Smooth muscle cell of the brain vasculature (primary cell): ENCODE measurements at places on chromosomes 4 and X.

- DNase-seq = no peak
Observed at GRCh38 chrX:30241724-30242415, at the start of gene MAGEB4. TSS of gene MAGEB4 (plus strand) at chrX:30242000. CDS start at chrX:30242136, 136 bp downstream.

- DNase-seq = no peak
Observed at GRCh38 chr4:181761156-181761555, 482.0 kb upstream of the TENM3 start.

- peak; percentile 36 for DNase-seq
Observed at GRCh38 chrX:103398421-103398864, 22.1 kb downstream of the BEX3 start.

GRCh38 chrX:87846956-87847355 is 329.4 kb downstream of the KLHL4 start:
- DNase-seq = no peak

- no peak for DNase-seq
Observed at GRCh38 chrX:120000490-120001246, 57.1 kb upstream of the NKAP start.

DNA sequence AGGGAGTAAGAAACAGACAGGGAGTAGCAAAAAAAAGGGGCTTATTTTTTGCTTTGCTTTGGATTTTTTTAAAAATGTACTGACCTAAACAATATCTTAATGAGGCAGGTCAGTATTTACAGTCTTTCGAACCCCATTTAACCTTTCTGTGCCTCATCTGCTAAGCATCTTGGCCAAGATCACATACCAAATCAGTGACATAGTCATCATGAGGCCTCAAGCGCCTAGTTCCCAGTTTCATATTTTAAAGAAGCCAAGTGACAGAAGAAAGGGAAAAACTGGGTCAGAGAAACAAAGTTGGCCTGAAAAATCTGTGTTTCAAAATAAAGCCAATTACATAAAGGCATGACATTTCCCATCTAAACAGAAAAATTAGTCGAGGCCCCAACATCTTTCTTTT is 94.6 kb upstream of the WDR44 start:
- DNase-seq = no peak

- DNase-seq = no peak
Observed at GRCh38 chr4:160091631-160092030, 988.8 kb downstream of the RAPGEF2 start.

GRCh38 chrX:49762175-49762720 is 66.5 kb upstream of the PAGE1 start:
- DNase-seq = no peak
